ENCODE measurements at places on chromosomes 6 and 20.

DNA sequence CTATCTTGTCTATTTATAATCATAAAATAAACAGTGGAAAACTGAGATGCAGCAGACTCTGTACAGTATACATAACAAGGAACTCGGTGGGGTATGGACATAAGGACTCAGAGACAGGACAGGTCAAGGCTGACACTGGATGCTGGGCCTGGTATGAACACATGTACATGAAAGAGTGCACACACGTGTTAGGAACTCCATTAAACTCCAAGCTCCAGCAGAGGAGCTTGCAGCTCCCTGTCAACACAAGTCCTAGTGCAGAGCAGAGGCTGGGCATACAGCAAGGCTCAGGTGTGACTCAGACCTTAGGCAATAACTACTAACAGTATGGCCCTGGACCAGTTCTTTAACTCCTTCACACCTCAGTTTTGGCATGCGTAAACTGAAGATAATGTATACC lies 17.1 kb downstream of the NAPB start:
- DNase-seq = no peak

- no peak for DNase-seq
Measured at GRCh38 chr20:51309128-51309527, 233.4 kb downstream of the NFATC2 start.

GRCh38 chr20:49230561-49231133 lies 11.4 kb downstream of the DDX27 start:
- no peak for DNase-seq

DNA sequence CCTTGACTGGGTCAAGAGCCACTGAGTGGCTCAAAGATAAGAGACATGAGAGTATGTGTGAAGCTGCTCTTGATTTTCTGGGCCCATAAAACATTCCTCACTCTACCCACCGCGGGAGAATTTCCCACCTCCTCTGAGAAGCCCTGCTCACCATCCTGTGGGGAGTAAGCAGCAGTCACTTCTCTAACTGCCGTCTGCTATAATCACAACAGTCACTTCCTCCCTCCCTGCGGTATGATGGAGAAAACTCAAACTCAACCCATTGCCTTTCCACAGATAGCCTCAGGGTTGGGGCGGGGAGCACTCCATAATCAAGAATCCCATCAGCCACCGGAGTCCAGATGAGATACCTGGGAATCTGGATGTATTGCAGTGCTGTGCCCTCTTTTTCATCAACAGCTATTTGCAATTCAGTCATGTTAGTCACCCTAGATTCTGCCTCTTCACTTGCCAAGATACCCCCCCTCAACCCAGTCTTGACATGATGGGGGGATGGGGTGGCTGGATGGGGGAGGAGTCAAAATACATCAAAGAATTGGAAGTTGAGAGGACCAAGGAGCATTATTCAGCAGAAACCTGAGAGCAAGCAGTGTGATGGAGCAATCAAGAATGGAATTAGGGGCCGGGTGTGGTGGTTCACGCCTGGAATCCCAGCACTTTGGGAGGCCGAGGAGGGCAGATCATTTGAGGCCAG lies 5.1 kb downstream of the MOCS1 start:
- DNase-seq = no peak

DNA sequence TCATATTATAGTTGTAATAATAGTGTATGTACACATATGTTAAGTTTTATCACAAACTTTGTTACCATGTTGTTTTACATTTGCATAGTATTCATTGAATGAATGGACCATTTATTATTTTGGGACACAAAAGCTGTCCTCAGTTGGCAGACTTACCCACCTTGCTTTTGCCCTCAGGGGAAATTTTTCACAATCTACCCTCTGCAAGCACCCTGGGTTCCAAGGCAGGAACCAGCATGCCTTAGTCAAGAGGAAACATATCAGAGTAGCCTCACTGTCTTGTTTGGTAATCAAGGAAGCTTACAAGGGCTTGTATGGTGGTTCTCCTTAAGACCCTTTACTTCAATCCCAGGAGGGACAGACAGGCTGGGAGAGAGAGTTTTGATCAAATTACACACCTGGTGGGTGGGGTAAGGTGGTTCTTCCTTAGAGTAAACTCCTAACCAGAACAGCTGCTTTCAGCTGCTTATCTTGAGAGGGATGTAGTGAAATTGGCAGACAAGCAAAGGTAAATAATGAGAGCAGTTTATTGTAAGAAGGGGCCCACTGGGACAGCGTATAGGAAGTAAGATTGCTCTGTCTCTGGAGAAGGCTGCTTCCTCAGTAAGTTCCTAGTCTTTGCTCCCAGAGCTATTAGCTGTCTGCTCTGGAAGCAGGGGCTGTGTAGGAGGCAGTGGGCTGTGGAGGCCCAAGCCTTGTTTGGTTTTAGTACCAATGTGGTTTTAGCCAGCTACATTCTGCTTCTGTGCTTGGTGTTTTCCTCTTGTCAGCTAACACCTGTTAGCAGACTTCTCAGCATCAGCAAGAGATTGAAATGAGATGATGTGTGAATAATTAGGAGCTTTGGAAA lies 31.1 kb downstream of the BRPF3 start:
- DNase-seq = no peak

All from retina (tissue), 1 donor.